ENCODE measurements at places on chromosomes 16 and 17. TPM values are rescaled to one million over a fixed set of nuclear protein-coding genes. Genes with fewer than 3 reads are reported as not detected.

Gene TERB1
- polyA plus RNA-seq = not detected

Gene CCDC78
- 0.37 TPM for polyA plus RNA-seq

Gene TBC1D3K
- not detected for polyA plus RNA-seq

Gene C17orf78
- polyA plus RNA-seq = 0.09 TPM

Gene VPS9D1
- polyA plus RNA-seq = 0.41 TPM

Gene NHLRC4
- 5.6 TPM for polyA plus RNA-seq
